ENCODE measurements at places on chromosomes 7 and 10.

DNA sequence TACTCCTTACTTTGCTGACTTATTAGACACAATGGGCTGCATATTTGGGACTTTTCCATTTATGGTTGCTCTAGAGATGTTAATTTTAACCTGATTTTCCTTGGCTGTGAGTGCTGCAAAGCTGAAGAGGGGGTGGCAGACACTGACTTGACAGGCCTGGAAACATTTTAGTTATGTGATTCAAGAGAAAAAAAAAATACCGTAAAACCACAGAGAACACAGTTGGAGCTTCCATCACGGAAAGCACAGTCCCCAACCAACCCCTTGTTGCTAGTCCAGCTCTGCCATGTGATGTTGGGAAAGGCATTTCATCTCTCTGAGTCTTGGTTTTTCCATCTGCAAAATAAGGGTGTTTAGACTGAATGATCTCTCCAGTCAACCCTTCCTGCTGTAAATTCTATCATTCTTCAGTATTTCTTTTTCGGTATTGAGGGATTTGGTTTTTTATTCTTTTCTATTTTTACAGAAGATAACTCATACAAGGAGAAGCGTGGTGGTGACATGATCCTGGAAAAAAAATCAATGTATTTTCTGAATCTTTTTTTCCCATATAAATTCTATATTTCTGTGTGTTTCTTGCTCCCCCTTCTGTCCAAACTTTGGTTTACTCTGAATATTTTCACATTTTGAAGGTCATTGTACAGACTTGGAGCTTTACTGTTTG is 246.1 kb downstream of the REEP3 start:
- no peak for DNase-seq

- DNase-seq: no peak
Observed at GRCh38 chr10:69452676-69453415, 1.6 kb downstream of the TSPAN15 start.

DNA sequence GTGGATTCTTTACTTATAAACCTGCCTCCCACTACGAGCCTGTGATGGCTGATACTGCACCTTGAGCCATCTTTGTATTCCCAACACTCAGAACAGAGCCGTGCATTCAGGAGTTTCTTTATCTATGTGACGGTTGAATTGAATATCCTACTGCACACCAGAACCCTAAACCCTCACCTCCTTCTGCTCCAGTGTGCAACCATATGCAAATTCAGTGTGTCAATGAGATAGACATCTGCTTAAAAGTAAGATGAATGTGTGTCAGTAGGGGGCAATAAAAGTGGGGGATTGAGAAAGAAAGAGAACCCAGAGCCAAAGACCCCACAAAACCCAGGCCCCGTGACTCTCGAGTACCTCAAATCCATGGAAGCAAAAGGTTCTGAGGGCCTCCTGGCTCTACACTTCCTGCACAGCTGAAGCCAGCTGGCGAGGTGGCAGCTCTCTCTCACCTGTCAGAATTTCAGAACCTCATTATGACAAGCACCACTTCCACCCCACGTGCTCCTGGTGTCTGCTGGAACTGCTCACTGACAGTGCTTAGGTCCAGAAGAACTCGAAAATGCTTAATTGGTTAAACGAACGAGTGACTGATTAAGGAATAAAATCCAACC is 143.3 kb upstream of the GPR26 start:
- no peak for DNase-seq

DNA sequence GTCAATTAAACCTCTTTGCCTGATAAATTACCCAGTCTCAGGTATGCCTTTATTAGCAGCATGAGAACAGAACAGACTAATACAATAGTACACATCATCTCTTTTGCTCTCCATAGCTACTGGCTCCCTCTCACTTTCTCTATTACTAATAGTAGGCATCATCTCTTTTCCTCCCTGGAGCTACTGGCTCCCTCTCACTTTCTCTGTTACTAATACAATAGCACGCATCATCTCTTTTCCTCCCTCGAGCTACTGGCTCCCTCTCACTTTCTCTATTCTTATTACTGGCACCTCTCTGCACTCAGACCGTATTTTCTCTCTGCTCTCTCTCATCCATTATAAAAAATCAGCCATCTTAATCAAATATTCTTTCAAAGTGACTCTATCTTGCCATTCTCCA is 37.1 kb downstream of the SLC25A13 start:
- DNase-seq: no peak

- DNase-seq: no peak
Observed at GRCh38 chr10:48880016-48880705, 59.5 kb downstream of the LRRC18 start.

- DNase-seq: no peak
Observed at GRCh38 chr10:123663522-123663921, 2.6 kb upstream of the GPR26 start.

DNA sequence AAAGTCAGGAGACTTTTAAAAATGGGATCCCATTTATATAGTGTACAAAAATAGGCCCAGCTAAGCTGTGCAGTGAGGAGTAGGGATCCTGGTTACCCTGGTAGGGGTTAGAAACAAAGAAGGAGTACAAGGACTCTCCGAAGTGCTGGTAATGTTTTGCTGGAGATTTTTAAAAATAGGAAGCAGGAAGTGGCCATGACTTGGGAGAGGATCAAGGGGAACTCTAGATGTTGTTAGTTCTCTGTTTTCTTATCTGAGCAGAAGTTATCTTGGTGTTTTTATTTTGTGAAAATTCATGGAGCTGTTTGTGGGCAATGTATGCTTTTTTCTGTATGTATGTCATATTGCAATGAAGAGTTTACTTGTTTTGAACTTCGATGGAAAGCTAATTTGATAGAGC is 373.9 kb downstream of the SFMBT2 start:
- DNase-seq: no peak

GRCh38 chr10:30784524-30784896 is 155.0 kb upstream of the LYZL2 start:
- peak; percentile 22 for DNase-seq

GRCh38 chr7:29483219-29484104 is 80.2 kb upstream of the PRR15 start:
- no peak for DNase-seq

GRCh38 chr7:81150951-81151361 is 232.1 kb upstream of the SEMA3C start:
- no peak for DNase-seq

- no peak for DNase-seq
Observed at GRCh38 chr10:62182595-62182994, 86.0 kb downstream of the RTKN2 start.
